Inflammatory macrophage treated with lipopolysaccharide for 4 hours (primary cell): ENCODE measurements at places on chromosomes 7 and 10.
A peak's percentile ranks its signal among the peaks of the same experiment; 100 is the strongest.

DNA sequence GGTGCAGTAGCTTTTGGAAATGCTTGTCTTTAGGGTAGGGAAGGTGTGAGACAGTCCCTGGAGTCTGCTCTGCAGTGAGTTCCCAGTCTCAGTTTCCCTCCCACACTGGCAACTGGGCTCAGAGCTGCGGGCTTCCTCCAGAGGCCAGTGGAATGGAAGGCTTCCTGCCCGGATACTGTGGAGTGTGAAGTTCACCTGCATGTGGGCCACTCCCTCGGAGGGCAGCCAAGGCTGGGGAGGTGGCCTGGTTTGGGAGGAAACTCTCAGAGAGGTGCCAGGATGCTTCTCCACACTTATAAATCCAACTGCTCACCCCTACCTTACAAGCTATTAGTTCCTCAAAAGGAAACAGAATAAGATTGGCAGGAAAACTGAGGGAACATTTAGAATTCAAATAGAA is 18.1 kb upstream of the UBE2H start:
- DNase-seq: no peak

GRCh38 chr10:121425623-121426022 is 172.6 kb downstream of the FGFR2 start:
- DNase-seq: no peak

- DNase-seq: no peak
These were observed 146.2 kb downstream of the PAXIP1 start for GRCh38 chr7:154856733-154857132.

- DNase-seq: no peak
These were observed 7.8 kb upstream of the ZNF853 start for GRCh38 chr7:6607651-6608051.

DNA sequence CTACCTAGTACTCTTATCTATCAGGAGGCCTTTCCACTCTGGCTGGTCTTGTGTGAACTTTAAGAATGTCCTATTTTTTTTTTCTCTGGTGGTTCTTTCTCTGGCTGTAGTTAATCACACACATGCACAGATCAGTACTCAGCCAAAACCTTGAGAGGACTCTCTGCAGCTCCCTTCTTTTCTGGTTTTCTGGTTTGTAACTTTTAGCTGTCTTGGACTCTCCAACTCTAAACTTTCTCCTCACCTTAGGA is 54.9 kb upstream of the HELLS start:
- no peak for DNase-seq

- no peak for DNase-seq
These were observed 271.2 kb upstream of the C7orf33 start for GRCh38 chr7:148319316-148319808.

- DNase-seq: no peak
These were observed 36.1 kb downstream of the MAD1L1 start for GRCh38 chr7:2196381-2197378.

DNA sequence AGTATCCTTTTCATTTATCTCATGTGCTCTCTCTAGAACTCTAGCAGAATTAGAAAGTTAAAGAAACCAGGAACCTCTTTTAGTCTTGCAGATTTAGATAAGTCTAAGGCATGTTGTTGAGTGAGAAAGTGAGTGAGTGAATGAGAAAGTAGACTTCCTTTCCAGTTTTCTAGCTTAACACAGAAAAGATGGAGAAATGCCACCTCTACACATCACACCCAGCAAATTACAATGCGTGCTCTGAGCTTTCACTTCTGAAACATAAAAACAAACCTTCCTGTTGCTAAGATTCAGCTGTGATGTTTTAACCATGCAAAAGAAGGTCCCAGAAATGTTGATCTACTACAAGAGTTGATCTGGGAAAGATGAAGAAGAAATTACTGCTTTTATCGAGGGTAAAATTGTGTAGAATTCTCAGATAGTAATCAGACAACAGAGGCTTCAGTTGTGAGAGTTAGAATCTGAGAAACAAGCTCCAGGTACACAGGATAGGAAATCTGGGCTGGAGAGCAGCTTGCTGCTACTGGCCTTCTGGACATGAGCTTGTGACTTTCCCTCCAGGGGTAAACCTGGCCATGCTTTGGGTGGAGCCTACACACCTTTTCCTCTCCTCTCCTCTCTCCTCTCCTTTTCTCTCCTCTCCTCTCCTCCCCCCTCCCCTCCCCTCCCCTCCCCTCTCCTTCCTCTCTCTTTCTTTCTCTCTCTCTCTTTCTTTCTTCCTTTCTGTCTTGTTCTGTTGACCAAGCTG is 4.6 kb downstream of the CYP3A5 start:
- no peak for DNase-seq

DNA sequence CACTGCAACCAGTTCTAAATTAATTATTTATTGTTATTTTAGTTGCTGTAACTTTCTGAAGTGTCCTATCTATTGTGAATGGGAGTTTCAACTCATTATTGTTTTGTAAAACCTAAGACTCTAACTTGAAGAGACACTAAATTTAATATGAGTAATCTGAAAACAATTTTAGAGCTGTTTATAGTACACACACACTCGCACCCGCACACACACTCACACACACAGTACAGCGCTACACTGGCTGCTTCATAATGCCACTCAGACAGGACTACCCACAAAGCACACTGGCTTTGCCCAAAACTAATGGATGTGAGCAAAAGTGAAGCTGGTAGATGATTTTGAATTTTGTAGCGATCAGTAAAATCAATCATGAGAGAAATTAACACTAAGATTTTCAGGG is 238.9 kb upstream of the ETV1 start:
- DNase-seq: no peak

DNA sequence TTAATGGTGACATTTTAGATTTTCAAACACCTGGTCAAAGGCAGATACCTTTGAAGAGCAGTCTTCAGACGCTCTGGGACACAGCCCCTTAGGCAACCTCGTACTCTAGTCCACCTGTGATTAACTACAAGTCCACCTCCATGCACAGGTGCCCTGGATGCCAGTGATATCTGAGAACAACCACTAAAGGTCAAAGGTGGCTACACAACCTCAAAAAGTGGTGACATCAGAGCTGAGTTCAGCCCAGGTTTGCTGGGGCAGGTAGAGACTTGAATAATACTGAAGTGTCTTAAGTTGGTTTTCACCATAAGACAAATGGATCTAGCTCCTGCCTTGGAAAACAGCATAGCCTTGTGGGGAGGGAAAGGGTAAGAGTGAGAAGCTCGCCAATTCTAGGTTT is 143.4 kb upstream of the ADO start:
- DNase-seq: no peak

DNA sequence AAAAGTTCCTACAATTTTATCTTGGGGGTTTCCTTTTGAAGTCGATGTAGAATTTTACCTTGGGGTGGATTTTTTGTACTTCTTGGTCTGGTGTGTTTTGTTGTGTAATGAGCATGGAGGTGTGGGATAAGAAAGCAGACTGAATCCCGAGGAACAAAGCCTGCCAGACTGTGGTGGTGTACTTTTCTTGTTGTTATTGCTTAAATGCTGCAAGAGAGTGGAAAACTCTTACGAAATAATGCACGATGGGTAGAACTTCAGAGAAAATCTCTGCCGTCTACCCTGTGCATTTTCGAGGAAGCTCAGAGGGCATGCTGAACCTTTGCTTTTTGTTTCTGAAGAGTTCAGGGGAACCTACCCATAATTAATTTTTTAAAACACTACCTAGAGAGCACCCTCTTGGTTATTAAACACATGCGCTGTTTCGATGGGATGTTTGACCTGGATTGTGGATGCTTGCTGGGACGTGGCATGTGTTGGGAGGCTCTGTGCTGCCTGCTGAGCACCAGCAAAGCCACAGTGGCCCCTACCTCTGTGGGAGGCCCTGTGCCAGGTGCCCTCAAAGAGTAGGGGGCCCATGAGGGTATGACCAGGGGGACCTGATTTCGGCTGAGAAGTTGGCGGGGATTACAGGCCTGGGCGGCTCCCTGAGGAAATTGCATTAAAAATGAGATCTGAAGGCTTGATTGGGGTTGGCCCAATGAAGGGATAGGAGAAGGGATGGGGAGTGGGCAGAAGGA is 94.1 kb downstream of the TCF7L2 start:
- DNase-seq: peak; percentile 89

GRCh38 chr7:55488216-55488615 is 84.1 kb downstream of the VOPP1 start:
- no peak for DNase-seq

DNA sequence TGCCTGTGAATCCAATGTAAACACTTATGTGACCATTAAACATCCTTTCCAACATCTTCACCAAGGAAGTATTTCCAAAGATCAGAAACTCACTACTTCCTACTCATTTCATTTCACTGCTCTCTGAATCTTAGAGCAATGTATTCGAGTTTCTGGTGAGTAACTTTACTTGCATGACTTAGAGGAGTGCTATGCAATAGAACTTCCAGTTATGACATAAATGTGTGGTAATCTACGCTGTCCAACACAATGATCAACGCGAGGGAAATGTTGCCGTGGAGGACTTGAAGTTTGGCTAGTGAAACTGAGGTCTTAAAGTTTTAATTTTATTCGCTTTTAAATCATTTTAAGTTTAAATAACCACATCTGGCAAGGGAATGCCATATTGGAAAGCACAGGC is 1326.3 kb downstream of the XPNPEP1 start:
- DNase-seq: no peak

DNA sequence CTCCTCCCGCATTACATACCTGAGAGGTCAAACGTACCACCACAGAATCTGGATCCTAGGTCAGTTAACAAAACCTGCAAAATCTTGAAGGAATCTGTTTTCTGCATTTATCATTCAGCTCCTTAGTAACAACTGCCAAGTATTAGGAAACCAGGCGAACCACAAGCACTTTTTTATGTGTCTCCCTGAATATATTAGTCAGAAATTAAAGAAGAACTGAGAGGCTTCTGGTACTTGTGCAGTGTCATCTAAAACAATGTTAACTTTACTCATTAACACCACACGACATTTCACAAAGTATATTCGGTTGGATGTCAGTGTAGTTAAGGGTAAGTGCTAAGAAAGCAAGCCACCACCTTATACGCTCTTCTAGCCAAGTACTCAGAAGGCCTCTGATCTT is 2.5 kb downstream of the CCDC6 start:
- peak; percentile 54 for DNase-seq

- no peak for DNase-seq
These were observed 34.4 kb upstream of the SVIL start for GRCh38 chr10:29669149-29669548.

GRCh38 chr10:26779176-26779860 is 81.4 kb downstream of the ABI1 start:
- DNase-seq: peak; percentile 63

GRCh38 chr7:45482451-45482850 is 91.7 kb upstream of the ADCY1 start:
- DNase-seq: no peak

- DNase-seq: no peak
These were observed 59.6 kb downstream of the ZRANB1 start for GRCh38 chr10:125001313-125002046.

DNA sequence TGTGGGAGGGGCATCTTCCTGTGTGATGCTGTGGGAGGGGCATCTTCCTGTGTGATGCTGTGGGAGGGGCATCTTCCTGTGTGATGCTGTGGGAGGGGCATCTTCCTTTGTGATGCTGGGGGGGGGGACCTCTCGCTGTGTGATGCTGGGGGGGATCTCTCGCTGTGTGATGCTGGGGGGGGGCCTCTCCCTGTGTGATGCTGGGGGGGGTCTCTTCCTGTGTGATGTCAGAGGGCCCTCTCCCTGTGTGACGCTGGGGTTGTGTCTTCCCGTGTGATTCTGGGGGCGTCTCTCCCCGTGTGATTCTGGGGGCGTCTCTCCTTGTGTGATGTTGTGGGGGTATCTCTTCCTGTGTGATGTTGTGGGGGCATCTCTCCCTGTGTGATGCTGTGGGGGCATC is 27.9 kb upstream of the DPYSL4 start:
- DNase-seq: no peak

- DNase-seq: no peak
These were observed 100.9 kb downstream of the FOXL3 start for GRCh38 chr7:390761-391410.

DNA sequence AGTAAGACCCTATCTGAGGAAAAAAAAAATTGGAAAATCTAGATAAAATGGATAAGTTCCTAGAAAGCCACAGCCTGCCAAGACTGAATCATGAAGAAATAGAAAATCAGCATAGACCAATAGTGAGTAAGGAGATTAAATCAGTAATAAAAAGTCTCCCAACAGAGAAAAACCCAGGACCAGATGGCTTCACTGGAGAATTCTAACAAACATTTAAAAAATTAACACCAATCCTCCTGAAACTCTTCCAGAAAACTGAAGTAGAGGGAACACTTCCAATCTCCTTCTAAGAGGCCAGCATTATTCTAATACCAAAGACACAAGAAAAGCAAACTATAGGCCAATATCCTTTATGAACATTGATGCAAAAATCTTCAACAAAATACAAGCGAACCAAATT is 8.8 kb upstream of the LIMK1 start:
- no peak for DNase-seq

- peak; percentile 63 for DNase-seq
These were observed 64.8 kb upstream of the DNAJB6 start for GRCh38 chr7:157271991-157272324.

DNA sequence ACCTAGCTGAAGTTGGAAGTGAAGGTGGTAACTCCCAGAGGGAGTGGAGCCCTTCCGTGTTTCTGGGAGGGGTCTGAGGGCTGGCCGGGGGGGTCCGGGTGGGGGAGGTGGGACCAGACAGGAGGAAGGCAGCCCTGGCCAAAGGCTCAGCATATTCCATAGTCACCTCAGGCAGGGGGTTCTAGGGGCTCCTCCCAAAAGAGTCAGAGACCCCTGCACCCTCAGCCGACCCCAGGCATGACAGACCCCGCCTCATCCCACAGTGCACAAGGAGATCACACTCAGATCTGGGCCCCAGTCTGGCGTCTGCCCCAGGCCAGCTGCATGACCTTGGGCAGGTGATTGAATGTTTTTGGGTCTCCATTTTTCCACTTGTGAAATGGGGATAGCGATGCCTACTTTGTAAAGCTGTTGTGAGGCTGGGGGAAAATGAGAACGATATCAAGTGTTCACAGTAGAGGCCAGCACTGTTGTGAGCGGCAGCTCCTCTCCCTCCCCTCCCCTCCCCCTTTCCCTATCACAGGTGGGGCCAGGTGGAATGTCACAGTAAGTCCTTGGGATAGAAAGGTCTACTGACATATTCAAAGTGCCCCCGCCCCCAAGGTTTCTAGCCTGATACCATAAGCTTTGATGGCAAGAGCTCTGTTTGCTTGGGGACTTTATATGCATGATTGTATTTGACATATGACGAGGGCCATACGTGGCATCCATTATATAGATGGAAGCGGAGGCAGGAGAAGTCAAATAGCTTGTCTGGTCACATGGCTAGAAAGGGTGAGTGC is 33.3 kb downstream of the DNAJB12 start:
- DNase-seq: no peak

DNA sequence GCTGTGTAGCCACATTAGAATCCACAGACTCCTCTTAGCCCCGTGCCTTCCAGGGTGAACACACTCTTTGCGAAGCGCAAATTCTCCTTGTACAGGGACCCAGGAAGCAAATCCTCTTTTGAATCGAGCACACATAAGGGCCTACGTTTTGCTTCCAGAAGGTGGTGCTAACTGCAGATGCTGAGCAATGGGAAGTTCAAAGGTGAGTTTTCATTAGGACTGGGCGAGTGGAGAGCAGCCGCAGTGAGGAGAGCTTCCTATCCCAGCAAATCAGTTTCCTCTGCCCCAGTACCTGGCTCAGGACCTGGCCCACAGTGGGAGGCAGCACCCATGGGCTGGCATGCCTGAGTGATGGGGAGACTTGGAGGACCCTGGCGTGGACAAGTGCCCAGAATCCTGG is 23.5 kb upstream of the GPR26 start:
- DNase-seq: no peak
